Vagina (tissue), 2 donors: ENCODE measurements at places on chromosomes 5 and 9. TPM values are rescaled to one million over a fixed set of nuclear protein-coding genes. Genes with fewer than 3 reads are reported as not detected.
A peak's percentile ranks its signal among the peaks of the same experiment; 100 is the strongest.

The ITGA2 gene
- total RNA-seq = 18.4 TPM

The PBX3 gene
- 82.3 TPM for total RNA-seq

The AIF1L gene
- total RNA-seq = 16.2 TPM

The CLIC3 gene
- 23.6 TPM for total RNA-seq

- peaks cover 30% of the 10 kb centered on the region for H3K4me1 ChIP-seq
- DNase-seq = no peak
- H3K27me3 ChIP-seq = no peaks in the 10 kb centered on the region
- no peaks in the 10 kb centered on the region for H3K36me3 ChIP-seq
These were observed 279.3 kb upstream of the ANKRD55 start for GRCh38 chr5:56512313-56512996.

DNA sequence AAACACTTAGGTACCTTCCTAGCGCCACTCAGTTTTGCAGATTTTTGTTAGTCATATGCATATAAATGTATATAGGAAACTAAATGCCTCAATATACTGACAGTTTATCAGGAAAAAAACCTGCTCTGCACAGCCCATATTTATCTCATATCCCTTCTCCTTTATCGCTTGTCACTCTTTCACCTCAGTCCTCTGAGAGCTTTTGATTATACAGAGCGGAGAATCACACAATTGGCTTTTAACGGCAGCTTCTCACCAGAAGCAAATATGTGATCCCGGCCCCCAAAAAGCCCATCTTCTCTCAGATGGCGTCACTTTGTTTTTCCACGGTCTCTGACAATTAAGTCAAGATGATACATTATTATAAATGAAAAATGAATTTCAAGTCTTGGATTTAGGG is 362.6 kb downstream of the DNAH5 start:
- H3K36me3 ChIP-seq = no peaks in the 10 kb centered on the region
- no peaks in the 10 kb centered on the region for H3K4me1 ChIP-seq
- DNase-seq = no peak
- no peaks in the 10 kb centered on the region for H3K27me3 ChIP-seq
- H3K27ac ChIP-seq = no peak overlapping the region

- no peak overlapping the region for H3K27ac ChIP-seq
- no peaks in the 10 kb centered on the region for H3K27me3 ChIP-seq
- no peaks in the 10 kb centered on the region for H3K4me1 ChIP-seq
- no peak overlapping the region for H3K4me3 ChIP-seq
These were observed 124.8 kb downstream of the FRMD3 start for GRCh38 chr9:83413367-83413766.

GRCh38 chr5:125390326-125390725 is 643.9 kb upstream of the ZNF608 start:
- H3K4me1 ChIP-seq = no peaks in the 10 kb centered on the region
- H3K27me3 ChIP-seq = no peaks in the 10 kb centered on the region
- H3K4me3 ChIP-seq = no peak overlapping the region
- no peaks in the 10 kb centered on the region for H3K36me3 ChIP-seq
- H3K27ac ChIP-seq = no peak overlapping the region
- no peak for DNase-seq

DNA sequence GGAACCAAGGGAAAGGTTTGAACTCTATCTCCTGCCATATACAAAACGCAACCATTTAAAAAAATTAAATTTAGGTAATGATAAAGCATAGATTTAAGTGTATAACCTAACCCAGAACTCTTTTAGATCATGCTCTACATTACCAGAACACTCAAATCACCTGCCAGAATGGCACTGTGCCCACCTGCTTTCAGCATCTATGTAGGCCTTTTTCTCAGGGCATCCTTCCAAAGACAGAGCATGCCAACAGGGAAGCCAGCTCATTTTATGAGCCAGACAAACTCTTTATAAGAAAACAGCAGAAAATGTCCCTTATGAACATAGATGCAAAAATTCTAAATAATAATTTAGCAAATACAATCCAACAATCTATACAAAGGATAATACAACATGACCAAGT is 47.9 kb upstream of the SMAD5 start:
- H3K4me1 ChIP-seq = peaks cover 24% of the 10 kb centered on the region
- no peaks in the 10 kb centered on the region for H3K36me3 ChIP-seq
- no peaks in the 10 kb centered on the region for H3K27me3 ChIP-seq
- no peak for DNase-seq
- no peak overlapping the region for H3K4me3 ChIP-seq

- no peak for DNase-seq
- no peaks in the 10 kb centered on the region for H3K4me1 ChIP-seq
- no peak overlapping the region for H3K27ac ChIP-seq
- no peaks in the 10 kb centered on the region for H3K27me3 ChIP-seq
These were observed 376.9 kb upstream of the KCNN2 start for GRCh38 chr5:113984928-113985327.

- H3K27ac ChIP-seq = no peak overlapping the region
- H3K27me3 ChIP-seq = no peaks in the 10 kb centered on the region
- no peak overlapping the region for H3K4me3 ChIP-seq
- no peaks in the 10 kb centered on the region for H3K4me1 ChIP-seq
- no peak for DNase-seq
These were observed 45.5 kb downstream of the TMEM215 start for GRCh38 chr9:32828861-32829260.

DNA sequence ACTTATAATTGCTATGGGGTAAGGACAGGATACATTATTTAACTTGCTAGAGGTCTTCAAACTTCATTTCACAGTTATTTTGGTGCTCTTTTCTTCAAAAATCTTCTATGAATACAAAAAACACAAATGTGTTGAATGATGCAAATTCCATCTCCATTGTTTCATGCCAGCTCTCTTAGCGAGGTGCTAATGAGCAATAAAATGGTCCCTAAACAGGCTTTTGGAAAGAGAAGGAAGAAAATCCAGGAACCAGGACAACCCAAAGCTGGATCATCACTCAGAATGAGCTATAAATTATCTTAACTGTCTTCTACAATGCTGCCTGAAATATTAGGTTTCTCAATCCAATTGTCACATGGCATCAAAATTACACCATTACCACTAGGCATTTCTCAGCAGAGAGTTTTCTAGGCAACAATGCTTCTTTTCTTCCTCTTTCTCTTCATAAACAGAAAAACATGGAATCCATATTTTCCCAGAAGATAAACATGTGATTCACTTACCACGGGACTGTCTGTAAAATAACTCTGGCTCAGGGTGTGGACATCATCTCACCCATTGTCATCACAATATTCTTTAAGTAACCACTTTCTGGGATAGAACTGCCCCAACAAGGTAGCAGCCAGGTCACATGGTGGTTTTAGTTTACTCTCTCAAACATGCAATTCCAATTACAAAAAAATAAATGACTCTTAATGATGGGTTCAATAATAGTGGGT is 249.4 kb downstream of the NPR3 start:
- DNase-seq = no peak
- no peaks in the 10 kb centered on the region for H3K27me3 ChIP-seq
- H3K27ac ChIP-seq = peak overlapping the region; percentile 39

DNA sequence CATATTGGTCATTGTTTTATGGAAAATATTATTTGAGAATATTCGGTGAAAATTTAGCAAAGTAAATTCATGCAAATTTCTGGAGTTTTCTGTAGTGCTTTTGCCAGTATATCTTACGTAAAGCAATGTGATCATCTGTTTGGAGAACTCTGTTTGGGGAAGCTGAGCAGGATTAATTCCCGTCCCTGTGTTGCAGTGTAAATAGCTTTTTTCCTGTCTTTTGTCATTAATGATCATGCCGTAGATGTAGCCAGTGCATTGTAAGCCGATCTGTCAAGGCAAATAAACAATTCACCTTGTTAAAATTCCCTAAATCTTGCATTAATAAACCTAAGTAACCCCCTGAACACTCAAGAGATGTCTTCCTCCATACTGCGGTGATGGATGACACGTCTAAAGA is 39.2 kb downstream of the PPIC start:
- H3K4me3 ChIP-seq = no peak overlapping the region
- no peak overlapping the region for H3K27ac ChIP-seq
- no peaks in the 10 kb centered on the region for H3K27me3 ChIP-seq
- H3K4me1 ChIP-seq = no peaks in the 10 kb centered on the region
- no peaks in the 10 kb centered on the region for H3K36me3 ChIP-seq

DNA sequence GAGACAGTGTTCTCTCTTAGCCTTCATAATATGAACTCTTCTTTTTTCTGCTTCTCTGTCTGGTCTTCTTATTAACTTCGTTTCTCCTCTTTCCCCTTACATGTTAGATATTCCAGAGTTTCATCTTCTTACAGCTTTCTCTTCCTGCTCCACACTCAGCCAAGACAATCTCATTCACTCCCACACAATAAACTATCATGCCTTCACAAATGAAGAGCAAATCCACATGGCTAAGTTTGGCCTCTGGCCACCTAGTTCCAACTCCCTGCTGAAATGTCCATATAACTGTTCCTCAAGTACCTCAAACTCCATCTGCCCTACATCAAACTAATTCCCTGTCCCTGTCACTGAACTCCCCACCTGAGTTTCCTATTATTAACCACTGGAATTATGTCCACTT is 18.4 kb downstream of the IL33 start:
- H3K27ac ChIP-seq = no peak overlapping the region
- H3K27me3 ChIP-seq = no peaks in the 10 kb centered on the region
- no peaks in the 10 kb centered on the region for H3K36me3 ChIP-seq
- no peak overlapping the region for H3K4me3 ChIP-seq
- peaks cover 21% of the 10 kb centered on the region for H3K4me1 ChIP-seq
